ENCODE measurements at places on chromosomes 6 and 20.

DNA sequence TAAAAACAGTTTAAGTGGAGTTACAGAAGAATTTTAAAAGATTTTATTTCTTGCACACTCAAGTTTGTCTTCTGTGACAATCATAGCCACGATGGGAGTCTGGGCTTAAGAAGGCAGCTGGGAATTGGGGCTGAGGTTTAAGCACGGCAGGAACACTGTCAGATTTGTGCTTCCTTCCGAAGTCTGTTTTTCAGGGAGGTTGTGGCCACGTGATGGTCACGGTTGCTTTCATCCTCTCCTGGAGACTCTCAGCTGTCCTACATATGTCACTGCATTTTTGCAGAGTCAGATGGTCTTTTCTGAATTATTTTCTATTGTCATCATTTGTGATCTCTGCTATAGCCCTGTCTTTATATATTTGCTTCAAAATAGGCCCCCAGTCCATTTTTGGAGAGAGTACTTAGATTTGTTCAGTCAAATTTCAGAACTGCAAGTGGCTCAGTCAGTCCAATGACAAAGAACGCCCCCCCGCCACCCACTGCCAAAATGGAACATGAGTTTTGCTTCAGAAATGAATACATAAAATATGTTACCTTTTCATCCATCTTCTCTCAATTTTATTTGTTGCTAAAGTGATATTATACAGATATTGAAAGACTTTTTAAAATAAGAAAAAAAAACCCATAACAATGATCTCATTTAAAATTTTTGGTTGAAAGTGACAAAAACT, 111.8 kb upstream of the ZFP64 start:
- no peak for DNase-seq

- DNase-seq, result no peak
Observed at GRCh38 chr6:20610636-20611370, 76.5 kb downstream of the CDKAL1 start.

- DNase-seq, result no peak
Observed at GRCh38 chr6:7144872-7145584, 37.3 kb downstream of the RREB1 start.

DNA sequence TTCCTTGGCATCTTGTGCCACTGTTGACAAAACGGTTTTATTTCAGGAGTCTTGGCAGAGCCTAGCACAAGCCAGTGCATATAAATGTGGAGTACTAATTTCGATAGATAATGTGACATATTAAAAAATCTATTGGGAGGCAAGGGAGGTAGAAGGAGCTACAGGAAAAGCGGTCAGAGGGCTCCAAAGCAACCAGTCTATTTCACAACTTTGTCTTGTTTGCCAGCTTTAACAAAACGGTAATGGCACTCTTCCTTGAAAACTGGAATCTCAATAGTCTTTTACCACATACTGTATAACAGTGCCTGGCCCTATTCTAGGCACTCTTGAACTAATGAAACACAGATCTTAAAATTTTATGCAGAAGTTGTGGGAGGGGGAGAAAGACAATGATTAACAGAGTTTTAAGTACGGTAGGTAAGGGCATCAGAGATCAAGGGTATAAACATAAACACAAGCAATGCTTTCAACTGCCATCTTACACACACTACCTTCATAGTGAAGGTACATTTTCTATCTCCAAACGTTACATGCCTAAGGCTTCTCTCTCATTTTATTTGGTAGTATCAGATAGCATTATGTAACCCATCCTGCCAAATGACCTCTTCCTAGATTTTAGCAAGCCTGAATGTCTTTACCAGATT, 33.5 kb upstream of the SYNCRIP start:
- no peak for DNase-seq

DNA sequence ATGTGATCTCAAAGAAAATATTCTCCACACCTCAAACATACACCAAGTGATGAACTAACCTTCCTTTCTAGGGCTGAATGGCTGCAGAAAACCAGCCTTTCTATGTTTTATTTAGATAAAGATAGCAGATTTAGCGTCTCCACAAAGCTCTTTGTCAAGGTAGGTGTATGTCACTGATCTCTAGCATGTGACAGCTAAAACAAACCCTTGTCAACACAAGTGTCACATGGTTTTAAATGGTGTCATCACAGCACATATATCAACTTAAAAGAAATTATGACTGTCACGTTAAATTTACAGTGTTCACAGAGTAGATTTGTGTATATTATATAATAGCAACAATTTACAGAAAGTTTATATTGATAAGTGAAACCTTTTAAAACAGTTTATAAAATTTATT, 58.3 kb downstream of the TENT5A start:
- DNase-seq, result no peak

- DNase-seq, result peak; percentile 35
Observed at GRCh38 chr6:13302291-13302690, 26.0 kb downstream of the TBC1D7 start.

- DNase-seq, result no peak
Observed at GRCh38 chr20:9608639-9609340, 94.4 kb downstream of the LAMP5 start.

DNA sequence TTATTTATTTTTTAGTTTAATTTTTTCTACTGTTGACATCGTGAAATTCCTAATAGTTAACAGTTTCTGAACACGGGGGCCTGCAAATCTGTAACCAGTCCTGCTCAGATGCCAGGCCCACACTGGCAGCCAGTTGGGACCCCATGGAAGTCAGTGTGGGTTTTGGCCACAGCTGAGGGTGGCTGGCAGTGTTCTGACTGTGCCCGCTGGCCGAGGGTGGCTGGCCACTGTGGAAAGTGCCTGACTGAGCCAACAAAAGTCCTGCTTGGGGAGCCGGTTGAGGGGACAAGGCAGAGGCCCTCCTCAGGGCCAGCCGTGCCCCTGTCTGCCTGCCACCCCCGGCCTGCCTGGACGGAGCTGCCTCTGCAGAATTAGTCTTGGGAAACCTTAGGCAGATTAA, 4.1 kb upstream of the PMEPA1 start:
- DNase-seq, result no peak

- DNase-seq, result no peak
Observed at GRCh38 chr20:62739581-62740285, 31.1 kb downstream of the NTSR1 start.

DNA sequence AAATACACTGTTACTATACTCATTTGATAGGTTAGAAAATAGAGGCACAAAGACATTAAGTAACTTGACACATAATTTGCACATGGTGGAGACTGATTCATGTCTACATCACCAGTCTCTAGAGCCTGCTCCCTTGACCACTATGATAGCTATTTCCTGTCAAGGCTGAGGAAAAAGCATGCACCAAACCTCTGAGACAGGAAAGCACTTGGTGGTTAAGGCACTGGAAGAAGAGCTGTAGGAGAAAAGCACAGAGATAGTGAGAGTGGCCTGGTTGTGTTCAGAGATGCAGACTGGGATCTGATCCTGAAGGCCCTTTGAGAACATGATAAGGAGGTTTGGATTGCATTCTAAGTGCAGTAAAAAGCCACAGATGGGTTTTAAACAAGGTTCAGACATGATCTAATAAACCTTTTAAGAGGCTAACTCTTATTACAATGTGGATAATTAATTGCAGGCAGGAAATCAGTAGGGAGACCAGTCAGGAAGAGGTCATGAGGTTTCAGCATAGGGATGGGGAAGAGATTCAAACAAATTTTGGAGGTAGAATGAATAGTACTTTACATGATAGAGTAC, 168.9 kb downstream of the PHF3 start:
- DNase-seq, result no peak

DNA sequence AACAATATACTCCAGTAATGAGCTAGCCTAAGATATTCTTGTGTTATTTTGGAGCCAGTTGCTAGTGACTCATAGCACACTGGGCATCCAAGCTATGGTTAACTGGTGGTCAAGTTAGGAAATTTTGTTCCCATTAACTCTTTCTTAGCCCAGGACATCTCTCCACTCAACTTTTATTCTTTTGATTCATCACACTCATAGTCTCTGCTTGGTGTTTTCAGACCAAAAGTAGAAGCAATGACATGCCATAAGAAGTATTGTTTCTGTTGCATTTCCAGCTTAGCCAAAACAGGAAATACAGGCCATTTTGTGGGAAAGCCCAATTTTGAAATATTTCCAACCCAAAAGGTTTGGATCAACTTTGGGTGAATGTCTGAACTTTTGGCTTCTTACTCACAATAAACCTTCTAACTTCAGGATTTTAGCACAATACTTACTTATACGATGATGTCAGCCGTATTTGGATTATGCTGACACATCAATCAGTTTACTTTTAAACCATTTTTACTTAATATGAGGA, 31.6 kb upstream of the CCN2 start:
- DNase-seq, result no peak
